Liver (tissue), 10 donors: ENCODE measurements at places on chromosomes 5 and 9.

- no peak for DNase-seq
These were observed 73.4 kb downstream of the FBXO38 start for GRCh38 chr5:148457183-148457620.

DNA sequence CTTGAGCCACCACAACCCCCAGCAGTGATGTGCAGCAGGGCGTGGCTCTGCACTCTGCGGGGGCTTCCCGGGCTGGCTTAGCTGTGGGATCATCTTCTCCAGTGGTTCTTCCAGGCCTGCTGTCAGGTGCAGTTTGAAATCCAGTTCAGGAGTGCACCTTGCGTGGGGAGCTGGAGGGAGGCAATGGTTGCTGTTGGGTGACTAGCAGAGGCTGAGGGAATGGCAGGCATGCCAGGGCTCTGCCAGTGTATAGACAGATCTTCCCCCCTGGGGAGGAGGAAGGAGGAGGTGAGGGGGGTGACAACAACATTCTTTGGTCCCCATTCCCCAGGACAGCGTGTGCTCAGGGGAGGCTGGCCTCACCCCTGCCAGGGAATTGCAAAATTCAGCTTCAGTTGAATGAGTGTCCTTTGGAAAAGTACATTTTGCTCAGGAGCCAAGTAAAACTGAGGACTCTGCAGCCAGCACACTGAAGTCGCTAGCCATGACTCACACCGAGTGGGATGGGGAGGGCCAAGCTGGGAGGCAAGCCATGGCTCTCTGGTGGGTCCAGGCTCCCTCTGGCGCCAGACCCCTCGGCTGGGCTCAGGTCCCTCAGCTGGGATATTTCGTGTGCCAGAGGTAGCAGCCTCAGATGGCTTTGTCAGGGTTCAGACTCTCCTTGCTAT is 35.0 kb downstream of the ERGIC1 start:
- no peak for DNase-seq

GRCh38 chr9:103837940-103838339 is 256.2 kb upstream of the SMC2 start:
- DNase-seq: no peak

GRCh38 chr5:175335691-175336090 is 108.3 kb downstream of the DRD1 start:
- no peak for DNase-seq

DNA sequence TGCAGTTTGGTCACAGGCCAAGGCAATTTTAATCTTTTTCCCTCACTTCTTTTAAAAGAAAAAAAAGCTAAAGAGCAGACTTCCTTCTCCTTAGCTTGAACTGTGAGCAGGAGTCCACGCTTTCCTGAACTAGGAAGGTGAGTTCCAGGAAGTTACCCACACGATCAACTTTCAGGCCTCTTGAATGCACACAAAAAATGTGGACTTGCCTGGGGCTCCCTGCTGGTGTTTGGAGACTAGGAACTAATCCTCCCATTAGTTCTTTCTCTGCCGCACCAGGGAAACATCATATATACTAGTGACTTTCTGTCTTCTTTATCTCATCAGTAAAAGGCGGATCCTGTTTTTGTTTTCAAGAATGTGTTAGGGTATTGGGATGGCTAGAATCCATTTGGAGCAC is 240.0 kb downstream of the GOLPH3 start:
- no peak for DNase-seq

DNA sequence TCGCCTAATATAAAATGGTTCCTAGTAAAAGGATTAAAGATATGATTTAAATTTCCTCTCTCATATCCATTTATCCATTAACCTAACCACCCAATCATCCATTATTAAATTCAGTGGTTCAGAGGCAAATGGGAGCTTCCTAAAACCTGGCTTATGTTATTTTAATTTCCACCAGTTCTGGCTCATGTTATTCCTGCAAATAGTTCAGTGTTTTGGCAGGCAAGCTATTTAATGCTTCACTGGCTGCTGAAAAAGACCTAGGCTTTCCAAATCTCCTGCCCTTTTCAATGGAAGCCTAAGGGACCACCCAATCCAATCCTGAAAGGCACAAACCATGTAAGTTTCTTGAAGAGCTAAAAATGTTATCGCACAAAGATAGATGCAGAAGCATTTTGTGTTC is 52.3 kb downstream of the POC5 start:
- no peak for DNase-seq

DNA sequence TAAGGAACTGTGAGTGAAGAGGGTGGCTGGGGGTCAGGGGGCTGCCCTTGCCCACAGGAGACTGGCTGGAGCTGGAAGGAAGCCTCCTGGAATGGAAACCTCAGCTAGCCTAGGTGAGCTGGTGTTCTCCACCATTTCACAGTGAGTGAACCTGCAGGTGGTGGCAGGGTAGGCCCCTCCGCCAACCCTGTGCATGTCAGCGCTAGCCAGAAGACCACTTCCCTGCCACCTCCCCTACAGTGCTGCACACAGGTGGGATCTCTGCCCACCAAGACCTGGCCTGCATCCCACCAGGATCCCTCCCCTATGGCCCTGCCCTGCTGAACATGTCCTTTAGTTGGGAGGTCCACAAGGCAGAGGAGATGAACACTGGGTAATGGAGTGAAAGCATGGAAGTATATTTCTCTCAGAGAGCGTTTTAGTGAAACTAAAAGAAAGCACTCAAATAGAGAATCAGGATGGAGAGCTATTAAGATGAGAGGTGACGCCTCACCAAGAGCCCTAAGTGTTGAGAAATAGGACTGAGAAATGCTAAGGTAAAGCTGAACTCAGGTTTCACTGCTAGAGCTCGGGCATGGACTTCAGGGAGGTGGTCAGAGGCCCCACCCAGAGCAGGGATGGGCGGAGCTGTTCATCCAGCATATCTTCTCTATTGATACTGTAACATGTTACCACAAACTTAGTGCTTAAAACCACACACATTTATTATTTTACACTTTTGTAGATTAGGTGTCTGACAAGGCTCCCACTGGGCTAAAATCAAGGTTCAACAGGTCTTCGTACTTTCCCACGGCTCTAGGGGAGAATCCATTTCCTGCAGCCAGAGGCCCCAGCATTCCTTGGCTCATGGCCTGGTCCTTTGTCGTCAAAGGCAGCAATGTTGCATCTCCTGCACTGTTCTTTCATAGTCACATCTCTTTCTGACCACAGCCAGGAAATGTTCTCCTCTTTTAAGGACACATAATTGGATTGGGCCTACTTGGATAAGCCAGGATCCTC is 83.2 kb downstream of the DIRAS2 start:
- no peak for DNase-seq

DNA sequence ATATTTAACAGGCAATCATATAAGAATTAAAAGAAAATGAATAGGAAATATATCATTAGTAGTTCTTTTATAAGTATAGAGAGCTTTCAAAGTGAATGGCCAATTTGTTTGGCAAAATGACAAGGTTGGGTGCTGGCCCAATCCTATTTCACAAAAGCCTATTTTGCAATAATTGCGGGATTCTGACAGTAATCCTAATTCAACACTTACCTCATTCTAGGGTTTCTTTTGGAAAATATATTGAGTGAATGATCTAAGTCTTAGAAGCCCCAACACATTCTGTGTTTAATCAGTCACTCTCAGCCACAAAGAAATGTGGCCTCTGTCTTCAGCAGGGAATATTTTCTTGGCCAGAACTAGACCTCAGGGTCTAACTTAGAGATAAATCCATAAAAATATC is 835.9 kb upstream of the ZNF608 start:
- DNase-seq: no peak

GRCh38 chr9:37281541-37281940 is 141.0 kb upstream of the GRHPR start:
- no peak for DNase-seq

GRCh38 chr5:58016877-58017276 is 443.0 kb downstream of the PLK2 start:
- no peak for DNase-seq

GRCh38 chr5:132389585-132390286 is 20.2 kb downstream of the SLC22A5 start:
- DNase-seq: no peak

DNA sequence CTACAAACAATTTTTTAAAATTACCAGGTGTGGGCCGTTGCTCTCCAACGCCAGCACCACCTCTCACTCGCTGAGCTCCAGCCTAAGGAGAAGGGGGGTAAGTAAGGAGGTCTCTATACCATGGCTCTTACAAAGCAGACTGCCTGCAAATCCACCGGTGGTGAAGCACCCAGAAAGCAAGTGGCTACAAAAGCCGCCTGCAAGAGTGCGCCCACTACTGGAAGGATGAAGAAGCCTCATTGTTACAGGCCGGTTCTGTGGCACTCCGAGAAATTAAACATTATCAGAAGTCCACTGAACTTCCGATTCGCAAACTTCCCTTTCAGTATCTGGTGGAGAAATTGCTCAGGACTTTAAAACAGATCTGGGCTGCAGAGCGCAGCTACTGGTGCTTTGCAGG is 46.0 kb downstream of the CDO1 start:
- DNase-seq: no peak

DNA sequence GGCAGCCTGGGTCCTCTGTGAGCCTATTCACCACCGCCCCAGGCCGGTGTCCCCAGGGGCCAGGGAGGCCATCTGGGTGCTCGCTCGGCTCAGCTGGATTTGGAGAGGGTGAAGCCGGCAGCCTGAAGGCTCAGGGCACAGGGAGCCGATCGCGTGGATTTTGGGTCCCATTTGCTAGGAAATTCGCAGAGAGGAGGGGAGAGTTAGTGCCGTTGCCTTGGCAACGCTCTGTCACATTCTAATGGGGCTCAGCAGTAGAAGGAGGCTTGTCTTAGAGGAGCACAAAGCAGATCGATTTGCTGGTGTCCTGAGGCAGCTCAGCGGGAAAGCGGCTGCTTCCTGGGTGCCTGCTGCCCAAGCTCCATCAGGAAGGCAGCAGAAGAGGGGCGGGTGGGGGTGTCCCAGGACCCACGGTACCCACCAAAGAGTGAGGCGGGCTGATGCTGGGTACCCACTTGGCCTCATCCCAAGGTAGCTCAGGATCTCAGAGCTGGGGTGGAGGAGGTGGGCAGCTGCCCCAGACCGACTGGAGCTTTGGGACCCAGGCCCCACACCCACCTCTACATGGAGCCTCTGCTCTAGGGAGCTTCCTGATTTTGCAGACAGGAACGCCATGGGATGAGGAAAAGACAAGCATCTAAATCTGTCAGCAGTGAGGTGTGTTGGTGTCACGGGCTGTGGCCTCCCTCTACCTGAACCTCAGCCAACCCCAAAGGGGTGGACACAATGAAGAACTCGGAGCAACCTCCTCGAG is 17.1 kb upstream of the OLFM1 start:
- DNase-seq: no peak

- no peak for DNase-seq
These were observed 250.8 kb downstream of the SLIT3 start for GRCh38 chr5:169050146-169050571.
